Activated T-cell treated with anti-CD3 and anti-CD28 coated beads for 4 hours (primary cell): ENCODE measurements at places on chromosomes 5 and 9.

- DNase-seq = no peak
Observed at GRCh38 chr5:111933086-111933485, 176.1 kb upstream of the NREP start.

DNA sequence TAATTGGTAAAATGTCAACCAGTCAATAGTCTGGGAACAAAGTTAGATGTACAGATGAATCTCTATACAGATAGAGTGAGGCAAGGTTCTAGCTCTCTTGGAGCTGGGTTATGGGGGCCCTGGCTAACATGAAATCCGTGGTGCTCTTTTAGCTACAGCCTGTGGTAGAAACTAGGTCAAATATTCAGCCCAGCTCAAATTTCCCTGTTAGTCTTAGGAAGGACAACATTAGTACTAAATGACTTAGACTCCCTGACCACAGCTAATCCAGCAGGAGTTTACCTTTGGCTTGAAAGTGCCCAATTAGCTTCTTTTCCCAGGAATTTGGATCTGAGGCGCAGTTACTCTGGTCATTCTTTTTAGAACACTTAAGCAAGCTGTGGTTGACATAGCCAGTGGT lies 170.5 kb downstream of the DMRTA1 start:
- DNase-seq = no peak

DNA sequence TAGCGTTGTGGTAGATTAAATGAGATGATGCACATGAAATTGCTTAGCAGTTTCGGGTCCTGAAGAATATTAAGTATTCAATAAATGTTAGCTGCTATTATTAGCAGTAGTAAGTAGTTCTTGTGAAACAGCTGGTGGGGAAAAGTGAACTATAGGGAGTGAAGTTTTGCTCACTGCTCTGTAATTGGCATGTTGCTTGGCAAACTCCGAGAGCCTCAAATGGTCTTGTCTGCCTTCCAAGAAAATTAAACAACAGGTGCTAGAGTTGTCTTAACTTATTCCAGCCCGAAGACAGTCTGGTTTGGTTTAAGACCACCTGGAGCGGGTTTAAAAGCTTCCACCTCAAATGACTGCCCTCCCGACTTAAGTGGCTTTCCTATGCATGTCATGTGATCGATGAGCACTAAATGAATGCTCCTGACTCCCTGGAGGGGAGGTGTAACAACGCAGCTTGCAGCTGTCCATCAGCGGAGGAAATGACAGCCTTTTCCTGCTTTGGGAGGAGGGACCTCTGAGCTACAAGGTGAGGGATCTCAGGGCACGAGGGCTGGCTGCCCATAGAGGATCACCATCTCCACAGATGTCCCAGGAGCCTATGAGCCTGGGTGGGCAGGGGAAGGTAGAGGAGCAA lies 202.9 kb upstream of the PANK3 start:
- no peak for DNase-seq

DNA sequence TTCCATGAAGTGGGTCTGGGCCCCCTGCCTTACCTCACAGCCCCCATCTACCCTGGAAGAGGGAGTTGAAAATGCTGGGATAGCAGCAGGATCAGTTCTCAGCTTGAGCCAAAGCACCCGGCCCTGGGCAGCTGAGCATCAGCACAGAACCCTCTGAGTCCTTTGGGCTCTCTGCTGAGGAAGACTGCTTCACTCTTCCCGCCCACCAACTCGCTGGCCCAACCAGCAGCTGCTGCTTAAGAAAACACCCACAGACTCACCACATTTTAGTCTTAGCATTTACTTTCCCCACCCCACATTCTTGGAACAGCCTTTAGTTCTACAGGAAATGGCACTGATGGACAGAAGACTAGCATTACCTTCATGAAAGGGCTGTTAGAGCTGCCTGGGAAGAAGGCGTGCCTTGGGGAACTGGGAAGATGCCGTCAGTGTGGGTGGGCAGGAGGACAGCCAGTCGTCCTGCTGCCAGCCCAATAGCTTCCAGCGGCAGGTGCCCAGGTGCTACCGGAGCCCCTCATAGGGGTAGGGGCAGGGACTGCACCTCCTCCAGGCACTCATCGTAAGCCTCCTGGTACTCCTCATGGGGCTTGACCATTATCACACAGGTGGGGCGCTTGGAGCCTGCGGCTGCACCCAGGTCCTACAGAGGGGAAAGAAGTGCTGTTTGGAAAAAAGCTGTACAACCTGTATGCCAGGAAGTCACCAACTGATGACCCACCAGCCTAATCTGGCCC lies 4.3 kb downstream of the NHP2 start:
- DNase-seq = no peak

- DNase-seq = no peak
Observed at GRCh38 chr9:95511952-95512708, 4.6 kb downstream of the PTCH1 start.

DNA sequence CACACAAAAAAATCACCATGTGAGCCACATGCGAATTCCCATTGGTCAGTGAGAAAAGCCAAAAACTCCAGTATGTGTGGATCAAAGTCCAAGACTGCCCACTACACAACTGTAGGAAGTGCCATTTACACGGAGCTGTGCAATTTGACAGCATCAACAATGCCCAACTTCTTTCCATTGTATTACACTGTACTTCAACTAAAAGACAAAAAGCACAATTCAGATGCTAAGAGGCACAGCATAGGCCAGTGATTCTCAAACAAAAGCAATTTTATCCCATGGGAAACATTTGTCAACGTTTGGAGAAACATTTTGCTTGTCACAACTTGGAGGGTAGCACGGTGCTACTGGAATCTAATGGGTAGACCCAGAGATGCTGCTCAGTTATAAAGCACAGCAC lies 39.8 kb downstream of the IARS1 start:
- DNase-seq = no peak

DNA sequence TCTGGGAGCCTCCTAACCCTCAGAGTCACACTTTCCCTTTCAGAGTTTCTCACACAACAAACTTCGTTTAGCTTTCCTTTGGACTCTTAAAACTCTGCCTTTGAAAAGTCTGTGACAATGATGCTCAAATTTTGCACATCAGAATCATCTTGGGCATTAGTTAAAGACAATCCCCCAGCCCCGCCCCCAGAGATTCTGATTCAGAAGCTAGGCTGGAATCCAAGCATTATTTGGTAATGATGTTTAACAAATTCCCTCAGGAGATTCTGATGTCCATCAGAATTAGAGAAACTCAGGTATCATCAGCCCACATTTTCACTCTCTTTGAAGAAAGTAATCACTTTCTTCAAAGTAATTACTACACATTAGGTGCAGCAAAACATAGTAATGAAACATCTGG lies 9.6 kb upstream of the PLPP1 start:
- DNase-seq = no peak

DNA sequence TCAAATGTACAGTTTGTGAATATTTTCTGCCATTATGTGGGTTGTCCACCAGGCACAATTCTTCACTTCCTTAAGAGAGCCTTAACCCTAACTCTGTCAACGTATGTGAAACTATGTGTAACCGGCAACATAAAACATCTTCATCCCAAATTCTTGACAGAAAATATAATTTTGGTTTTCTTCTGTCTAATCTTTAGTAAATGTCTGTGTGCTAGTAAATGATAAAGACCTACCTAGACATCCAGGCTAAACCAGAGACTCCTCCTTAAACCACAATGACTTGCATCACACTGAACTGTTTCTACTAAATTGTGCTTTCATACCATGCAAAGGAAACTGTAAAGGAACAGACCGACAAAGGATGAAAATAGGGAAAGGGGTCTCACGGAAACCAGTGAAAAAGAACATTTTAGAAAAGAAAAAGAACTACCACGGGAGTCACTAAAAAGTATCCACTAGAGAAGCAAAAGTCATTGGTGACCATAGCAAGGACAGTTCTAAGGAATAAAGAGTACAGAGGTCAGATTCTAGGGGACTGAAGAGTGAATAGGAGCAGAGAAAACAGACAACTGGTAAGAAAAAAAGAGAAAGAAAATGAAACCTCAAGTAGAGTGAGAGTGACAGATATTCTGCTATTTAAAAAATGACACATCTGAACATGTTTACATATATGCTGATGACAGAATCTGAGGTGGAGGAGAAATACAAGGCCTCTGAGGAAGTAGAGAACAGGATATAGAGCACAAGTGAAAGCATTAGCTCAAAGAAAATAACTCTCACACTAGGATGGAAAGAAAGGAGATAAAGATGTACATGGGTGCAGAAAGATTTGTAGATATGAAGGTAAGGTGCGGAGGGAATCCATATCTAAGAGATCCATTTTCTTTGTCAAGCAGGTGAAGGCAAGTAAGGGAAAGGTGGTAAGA lies 49.4 kb downstream of the FNIP1 start:
- no peak for DNase-seq

GRCh38 chr5:65721720-65722574 lies at the start of the genes NLN and SGTB:
Gene NLN, plus strand, starts transcription at chr5:65722205. Its CDS starts 169 bp downstream, at chr5:65722374.
Gene SGTB, minus strand, starts transcription at chr5:65722109. Its CDS starts 1,302 bp downstream, at chr5:65720807.
- peak; percentile 80 for DNase-seq

DNA sequence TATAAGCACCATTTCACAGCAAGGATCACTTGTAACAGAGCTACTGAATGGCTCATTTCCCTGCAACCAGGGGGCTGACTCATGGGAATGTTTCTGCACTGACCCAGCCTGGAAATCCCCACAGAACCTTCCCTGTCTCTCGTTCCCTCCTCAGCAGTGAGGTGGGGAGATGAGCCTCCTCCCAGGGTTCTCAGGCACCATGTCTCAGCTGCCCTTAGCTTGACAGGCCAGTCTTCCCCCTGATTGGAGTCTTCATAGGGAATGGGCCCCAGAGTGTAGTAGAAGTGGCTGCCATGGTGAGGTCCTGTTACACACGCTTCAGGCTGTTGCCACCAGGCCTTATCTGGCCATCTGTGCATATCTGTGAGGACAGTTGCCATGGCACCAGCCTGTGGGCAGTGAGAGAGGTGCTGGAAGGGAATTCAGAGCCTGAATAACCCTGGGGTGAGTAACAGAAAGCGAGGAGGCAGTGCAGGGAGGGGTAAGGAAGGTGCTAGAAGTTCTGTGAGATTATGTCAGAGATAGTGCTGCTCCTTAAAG lies 324.4 kb downstream of the ENC1 start:
- no peak for DNase-seq

DNA sequence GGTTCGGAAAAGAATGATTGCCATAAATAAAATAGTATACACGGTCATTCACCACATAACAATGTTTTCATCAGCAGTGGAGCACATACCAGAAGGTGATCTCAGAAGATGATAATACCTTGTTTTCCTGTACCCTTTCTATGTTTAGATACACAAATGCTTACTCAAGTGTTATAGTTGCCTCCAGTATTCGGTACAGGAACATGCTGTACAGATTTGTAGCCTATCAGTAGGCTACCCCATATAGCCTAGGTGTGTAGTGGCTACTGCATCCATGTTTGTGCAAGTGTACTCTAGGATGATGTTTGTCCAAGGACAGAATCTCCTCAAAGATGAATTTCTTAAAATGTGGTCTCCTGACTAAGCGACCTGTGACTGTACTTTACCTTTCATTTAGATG lies 59.2 kb downstream of the ICE1 start:
- DNase-seq = no peak

GRCh38 chr5:123936548-123936947 lies 424.6 kb downstream of the CSNK1G3 start:
- no peak for DNase-seq

DNA sequence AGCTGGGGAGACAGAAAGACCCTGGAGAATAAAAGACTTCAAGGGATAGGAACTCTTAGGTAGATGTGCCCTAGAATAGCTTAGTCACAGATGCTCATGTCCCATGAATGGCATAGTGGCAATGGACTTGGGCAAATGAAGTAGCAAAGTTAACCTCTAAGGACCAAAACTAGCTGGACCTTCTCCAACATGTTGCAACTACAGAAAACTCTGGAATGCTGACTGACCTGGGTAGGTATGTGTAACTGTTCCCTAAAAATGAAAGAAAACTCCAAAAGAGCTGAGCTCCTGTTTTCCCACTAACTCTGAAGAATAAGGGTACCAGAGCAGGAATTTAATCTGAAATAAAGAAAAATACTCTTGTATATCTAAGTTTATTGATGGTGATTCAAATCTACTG lies 12.5 kb upstream of the LPAR1 start:
- no peak for DNase-seq
